ENCODE measurements at places on chromosomes 7 and 10.

DNA sequence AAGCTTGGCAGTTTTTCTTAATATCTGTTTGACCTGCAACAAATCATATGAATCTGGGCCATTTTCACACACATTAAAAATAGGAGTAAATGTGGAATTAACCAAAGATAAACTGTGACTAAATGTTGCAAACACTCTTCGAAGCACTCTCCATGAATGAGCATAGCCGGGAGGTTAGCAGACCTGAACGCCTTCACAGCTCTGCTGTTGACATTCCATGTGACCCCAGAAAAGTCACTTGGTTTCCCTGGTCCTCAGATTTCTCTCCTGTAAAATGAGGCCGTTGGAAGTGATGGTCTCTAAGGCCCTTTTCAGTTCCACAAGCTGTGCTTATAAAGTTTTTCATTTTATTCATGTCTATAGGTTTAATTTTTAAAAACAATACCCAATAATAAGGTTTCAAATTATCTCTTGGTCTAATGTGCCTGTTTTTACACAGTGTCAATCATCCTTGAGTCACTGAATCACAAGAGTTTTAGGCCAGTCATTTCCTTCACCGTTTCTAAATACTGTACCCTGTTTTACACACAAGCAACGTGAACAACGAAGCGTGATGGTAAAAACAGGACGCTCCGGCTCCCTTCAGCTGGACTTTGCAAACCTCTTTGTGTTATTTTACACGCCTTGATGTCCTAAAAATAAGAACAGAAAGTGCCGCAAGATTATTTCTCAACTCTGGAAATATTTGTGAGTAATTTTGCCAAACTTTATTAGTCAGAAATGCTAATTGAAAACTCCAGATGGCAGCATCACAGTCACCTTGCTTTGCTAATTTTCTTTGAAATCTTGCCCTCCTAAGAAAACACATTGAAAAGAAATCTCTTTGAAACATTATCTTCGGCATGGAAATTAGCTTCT lies 38.6 kb upstream of the MET start:
- no peak for DNase-seq

DNA sequence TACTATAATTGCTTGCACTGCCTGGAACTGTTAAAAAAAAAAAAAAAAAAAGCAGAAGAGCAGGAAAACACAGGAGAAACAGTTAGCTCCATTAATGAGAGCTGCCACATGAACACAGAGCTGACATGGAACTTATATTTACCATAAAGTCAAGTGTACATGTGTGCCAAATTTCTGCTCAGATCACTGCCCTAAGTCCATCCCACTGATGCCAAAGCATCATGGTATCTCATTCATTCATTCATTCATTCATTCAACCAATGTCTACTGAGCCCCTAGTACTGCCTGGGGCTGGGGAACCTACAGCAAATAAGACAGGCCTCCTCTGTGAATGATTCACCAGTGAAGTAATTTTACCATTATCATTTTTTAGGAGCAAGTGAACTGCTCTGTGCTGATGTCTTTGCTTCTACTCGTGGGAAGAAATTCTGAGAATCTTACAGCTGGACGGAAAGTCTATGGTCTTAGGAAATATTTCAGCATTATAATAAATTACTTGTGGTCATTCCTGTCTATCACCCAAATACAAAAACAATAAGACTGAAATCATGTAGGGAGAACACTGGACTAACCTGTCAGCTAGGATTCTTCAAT lies 58.8 kb upstream of the ABLIM1 start:
- no peak for DNase-seq

DNA sequence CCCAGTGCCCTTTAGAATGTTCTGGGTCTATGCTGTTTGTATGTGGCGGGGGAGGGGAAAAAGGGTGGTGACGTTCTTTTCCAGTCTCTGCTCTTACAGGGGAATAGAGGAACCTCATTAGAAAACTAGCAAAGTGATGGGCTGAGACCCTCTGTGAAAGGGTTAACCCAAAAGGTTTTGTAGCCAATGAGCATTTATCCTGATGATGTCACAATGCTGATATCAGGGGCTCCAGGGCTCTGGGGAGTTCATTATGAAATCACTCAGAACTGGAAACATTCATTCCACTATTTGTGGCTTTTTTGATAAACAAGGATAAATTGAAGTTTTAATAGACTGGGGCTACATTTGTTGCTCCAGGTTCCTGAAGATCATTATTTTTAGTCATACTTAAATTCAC lies 71.7 kb downstream of the ARID5B start:
- no peak for DNase-seq

DNA sequence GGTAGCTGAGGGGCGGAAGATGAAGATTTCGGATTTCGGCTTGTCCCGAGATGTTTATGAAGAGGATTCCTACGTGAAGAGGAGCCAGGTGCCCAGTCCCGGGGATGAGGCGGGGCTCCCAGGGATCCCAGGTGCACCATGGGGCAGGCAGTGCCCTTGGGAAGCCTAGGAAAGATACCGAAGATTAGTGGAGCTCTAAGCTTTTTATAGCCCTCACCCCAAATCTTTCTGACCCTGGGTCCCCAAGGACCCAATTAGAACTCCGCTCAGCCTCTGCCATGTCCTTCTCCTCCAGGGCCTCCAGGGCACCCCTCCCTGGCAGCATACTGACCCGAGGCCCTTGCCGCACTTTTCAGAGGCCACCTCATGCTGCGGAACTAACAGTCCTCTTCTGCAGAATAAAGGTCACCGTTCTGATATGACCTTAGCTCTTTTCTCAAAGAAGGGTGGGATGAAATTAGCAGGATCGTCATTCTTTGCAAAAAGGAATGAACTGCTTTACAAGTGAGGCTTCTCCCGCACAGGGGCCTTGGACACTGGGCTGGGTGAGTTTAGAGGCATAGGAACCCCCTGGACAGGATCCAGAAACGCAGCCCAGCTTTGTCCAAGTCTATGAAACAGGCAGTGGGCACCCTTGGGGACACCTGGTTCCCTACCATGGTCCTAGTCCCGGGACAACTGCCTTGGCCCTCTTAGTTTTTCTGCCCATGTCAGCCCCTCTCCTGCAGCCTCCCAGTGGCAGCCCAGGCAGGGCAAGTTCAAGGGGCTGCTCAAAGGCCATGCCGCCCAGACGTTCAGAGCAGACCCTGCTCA lies 17.9 kb upstream of the CSGALNACT2 start:
- no peak for DNase-seq

GRCh38 chr7:149166630-149167352 lies 19.5 kb downstream of the ZNF398 start:
- DNase-seq = no peak

DNA sequence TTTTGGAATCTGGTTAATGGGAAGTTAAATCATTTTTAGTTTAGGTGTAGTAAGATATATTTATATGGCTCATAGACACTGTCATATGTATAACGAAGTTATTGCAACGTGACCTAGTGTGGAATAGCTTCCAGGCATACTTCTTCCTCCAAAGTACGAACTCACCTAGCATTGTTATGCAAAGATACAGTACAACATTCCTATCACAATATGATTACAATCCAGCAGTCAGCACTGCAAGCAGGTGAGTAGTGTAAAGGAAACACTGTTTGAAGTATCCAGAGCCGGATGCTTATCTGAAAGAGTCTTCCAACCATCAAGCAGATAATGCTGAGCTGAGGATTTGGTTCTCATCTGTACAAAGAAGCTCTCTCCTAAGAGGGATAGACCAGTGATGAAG lies 754.4 kb upstream of the IGFBP3 start:
- DNase-seq = no peak

DNA sequence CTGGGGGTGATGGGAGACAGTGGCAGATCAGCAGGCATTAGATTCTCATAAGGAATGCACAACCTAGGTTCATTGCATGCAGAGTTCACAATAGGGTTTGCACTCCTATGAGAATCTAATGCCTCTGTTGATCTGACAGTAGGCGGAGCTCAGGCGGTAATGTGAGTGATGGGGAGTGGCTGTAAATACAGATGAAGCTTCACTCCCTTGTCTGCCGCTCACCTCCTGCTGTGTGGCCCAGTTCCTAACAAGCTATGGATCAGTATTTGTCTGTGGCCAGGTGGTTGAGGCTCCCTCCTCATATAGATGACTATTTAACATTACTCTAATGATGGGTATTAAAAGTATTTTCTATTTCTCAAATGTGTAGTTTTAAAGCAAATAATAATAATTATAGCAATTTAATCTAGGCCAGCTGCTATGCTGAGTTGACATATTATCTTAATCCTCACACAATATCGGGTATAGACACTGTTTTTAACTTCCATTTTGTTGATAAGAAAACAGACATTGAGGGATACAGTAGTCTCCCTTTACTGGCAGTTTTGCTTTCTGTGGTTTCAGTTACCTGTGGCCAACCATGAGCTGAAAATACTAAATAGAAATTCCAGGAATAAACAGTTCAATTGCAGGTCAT lies 39.9 kb downstream of the KIF20B start:
- no peak for DNase-seq

DNA sequence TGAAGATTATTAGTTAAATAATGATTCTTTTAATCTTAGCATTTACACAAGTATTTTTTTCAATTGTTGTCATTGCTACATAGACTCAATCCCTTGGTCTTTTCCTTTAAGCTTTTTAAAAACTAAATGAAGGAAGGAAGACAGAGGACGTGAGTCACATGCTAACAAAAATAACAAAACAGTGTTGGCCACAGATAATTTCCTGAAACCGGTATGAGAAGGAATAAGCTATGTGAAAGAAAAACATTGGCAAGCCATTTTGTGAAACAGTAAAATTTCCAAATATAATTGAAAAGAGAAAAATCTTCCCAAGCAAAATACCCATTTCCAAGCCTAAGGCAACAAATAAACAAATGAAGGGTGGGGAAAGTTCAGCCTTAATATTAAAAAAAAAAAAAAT lies 223.0 kb downstream of the AHR start:
- no peak for DNase-seq

GRCh38 chr7:17038160-17038782 lies 156.5 kb upstream of the AGR3 start:
- DNase-seq = no peak

- DNase-seq = no peak
These were observed 89.8 kb upstream of the SAMD8 start for GRCh38 chr10:75021379-75022249.

- DNase-seq = no peak
These were observed 42.4 kb downstream of the TNS3 start for GRCh38 chr7:47539398-47540052.

GRCh38 chr7:73391396-73391795 lies 42.2 kb upstream of the FZD9 start:
- no peak for DNase-seq

DNA sequence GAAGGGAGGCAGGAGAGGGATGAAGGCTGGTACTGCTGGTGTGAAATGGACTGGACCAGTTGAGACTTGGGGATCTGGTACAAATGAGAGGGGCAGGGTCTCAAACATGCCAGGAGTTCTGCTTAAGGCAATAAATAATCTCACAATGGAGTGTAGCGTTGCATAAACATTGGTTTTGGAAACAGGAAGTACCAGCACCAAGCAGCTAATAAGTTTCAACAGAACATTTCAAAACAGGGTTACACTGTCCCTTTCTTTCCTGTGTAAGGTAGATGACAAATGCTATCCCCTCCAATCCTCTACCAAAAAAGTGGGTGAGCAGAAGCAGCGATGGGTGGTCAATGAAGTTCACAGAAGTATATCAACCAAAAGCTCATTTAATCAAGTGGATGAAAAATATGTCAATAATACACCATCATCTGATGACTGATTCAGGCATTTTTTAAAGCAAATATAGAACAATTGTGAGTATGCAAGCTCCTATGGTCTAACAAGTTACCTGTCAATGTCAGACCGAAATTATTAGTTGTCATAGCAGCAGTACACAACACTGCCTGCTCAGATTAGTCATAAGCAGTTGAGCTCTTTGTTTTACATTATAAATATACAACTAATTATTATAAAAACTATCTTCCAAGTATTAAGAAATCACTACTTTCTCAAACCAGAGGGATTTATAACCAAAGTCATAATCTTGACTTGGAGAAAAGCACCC lies 220.0 kb downstream of the FAM107B start:
- no peak for DNase-seq

DNA sequence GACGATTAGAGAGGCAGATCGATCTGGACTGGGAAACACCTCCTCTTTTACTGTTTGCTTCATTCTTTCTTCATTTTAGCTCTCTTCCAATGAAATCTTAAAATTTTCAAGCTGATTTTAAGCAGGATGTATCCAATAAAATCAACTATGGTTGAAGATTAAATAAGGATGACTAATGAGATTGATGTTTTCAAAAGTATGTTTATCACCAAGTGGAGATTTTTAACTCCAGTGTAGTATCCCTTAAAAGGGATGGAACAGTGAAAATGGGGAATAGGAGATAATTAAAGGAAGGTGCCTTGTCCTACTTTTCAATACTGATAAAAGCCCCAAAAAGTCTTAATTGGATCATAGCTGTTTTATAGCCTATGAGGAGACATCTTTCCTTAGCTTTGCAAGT lies 11.6 kb upstream of the LIPF start:
- no peak for DNase-seq

- DNase-seq = no peak
These were observed 6.1 kb downstream of the ZP3 start for GRCh38 chr7:76430836-76431235.

DNA sequence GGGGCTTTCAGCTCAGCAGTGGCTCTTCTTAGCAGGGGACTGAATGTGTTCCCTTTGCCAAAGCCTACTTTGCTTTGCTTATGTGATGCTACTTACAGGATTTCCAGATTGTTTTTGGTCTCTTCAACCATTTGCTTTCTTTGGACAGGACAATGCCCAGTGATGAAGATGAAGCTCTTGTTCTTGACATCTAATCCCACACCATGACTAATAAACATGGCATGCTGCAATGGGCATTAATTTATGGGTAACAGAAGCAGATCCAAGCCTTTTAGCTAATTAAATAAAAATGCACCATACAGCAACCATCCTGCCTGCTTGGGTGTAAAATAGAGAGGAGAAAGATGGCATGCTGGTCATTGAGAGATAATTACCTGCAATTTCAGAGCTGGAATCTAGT lies 175.5 kb upstream of the ITGB1 start:
- no peak for DNase-seq

- no peak for DNase-seq
These were observed at the start of gene NANOS1 for GRCh38 chr10:119029613-119030420. TSS of gene NANOS1 (plus strand) at chr10:119029714. CDS start at chr10:119029802, 88 bp downstream.

DNA sequence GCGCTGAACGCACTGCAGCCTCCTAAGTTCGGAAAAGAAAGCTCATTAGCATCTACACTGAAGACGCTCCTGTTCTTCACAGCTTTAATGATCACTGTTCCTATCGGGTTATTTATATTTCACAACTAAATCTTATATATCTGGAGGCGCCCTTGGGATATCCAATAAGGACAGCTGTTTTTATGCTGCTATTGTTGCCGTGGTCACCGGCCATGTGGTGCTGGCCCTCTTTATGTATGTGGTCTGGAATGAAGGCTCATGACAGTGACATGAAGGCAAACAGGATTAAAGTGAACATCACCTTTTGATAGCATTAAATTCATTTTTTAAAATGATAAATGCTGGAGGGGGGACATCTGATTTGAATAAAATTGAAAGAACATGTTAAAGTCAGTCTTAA lies 8.8 kb downstream of the BLVRA start:
- DNase-seq = no peak

- DNase-seq = no peak
These were observed 667 bp downstream of the KLLN start for GRCh38 chr10:87862679-87863052.

- no peak for DNase-seq
These were observed 194.7 kb upstream of the BMPER start for GRCh38 chr7:33710608-33711007.

- no peak for DNase-seq
These were observed 56.3 kb upstream of the LBX1 start for GRCh38 chr10:101285519-101286070.

All from stimulated activated CD4-positive, alpha-beta T cell treated with anti-CD3 and anti-CD28 coated beads, Interleukin-1b, Interleukin-23, amount 100 ng/mL, for 1 hour (primary cell).